ENCODE measurements at places on chromosomes 4 and X.

GRCh38 chr4:26298198-26298947 lies 22.4 kb upstream of the RBPJ start:
- no peaks in the 10 kb centered on the region for H3K27me3 ChIP-seq
- H3K27ac ChIP-seq: peak overlapping the region; percentile 53
- DNase-seq: no peak
- no peaks in the 10 kb centered on the region for H3K36me3 ChIP-seq
- no peak overlapping the region for H3K4me3 ChIP-seq
- H3K4me1 ChIP-seq: peaks cover 10% of the 10 kb centered on the region

DNA sequence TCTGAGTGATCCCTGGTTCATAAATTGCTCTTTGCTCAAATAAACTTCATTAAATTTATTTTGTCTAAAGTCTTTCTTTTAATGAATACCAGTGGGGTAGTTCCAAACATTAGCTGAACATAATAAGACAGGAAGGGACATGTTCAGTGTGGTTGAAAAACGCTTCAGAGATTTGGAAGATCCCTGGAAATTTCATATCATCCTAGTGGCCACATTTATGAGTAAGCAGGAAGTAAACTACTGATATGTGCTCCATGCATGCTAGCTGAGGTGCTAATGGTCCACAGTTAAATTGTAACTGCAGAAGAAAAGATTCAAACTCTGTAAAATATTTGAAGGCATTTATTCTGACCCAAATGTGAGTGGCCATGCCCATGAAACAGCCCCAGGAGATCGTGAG lies 1328.7 kb downstream of the ADGRL3 start:
- H3K4me3 ChIP-seq: no peak overlapping the region
- DNase-seq: no peak
- no peaks in the 10 kb centered on the region for H3K36me3 ChIP-seq
- H3K27me3 ChIP-seq: no peaks in the 10 kb centered on the region

DNA sequence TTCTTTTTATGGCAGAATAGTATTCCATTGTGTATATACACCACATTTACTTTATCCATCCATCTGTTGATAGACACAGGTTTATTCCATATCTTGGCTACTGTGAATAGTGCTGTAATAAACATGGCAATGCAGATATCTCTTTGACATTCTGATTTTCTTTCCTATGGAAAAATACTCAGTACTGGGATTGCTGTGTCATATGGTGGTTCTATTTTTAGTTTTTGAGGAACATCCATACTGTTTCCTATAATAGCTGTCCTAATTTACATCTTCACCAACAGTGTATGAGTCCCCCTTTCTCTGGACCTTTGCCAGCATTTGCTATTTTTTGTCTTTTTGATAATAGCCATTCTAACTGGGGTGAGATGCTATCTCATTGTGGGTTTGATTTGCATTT lies 73.5 kb downstream of the GPAT3 start:
- H3K36me3 ChIP-seq: no peaks in the 10 kb centered on the region
- no peak overlapping the region for H3K27ac ChIP-seq
- H3K27me3 ChIP-seq: no peaks in the 10 kb centered on the region
- H3K4me3 ChIP-seq: no peak overlapping the region
- DNase-seq: no peak

- H3K27ac ChIP-seq: no peak overlapping the region
- H3K36me3 ChIP-seq: no peaks in the 10 kb centered on the region
- H3K4me3 ChIP-seq: no peak overlapping the region
- H3K27me3 ChIP-seq: no peaks in the 10 kb centered on the region
Measured at GRCh38 chrX:37825215-37825842, 22.0 kb downstream of the DYNLT3 start.

DNA sequence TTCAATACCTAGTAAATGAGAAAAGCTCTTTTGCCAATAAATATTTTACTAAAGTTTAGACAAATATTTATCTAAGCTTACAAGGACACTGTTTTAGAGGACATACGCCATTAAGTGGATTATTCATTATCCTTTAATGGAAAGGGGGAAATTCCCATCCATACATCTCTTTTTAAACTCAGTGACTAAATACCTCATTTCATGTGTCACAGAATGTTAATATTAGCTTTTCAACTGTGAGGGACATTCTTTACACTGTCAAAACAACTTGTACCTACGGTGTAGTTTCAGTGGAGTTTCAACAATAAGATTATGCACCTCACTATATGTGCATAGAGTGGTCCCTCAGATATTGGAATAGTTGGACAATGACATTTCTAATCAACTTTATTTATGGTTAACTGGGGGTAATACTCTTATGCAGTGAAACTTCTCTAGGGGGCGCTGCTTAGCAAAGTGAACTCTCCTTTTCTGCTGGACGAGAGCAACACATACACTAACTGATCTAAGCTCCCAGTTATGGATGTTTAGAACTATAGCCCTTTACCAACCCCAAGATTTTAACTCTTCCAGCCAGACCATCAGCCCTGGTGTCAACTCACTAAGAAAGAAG lies 9.7 kb downstream of the HS6ST2 start:
- H3K36me3 ChIP-seq: no peaks in the 10 kb centered on the region
- no peaks in the 10 kb centered on the region for H3K4me1 ChIP-seq
- no peak for DNase-seq

DNA sequence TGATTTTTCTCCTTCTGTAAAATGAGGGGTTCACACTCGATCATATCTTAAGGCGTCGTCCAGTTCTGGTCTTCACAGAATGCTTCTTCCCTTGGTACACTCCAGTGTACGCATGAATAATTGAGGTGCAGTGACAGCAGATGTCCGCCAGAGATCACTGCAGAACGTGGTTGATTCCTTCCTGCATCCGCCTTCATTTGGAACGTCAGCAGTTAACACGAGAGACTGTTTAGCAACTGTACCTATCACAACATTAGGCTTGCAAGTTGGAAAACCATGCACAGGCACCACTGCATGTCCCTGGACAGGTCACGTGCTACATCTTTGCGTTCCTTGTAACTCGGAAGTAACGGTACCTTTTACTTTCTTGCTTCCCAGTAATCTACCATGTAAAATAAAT lies 66.0 kb upstream of the GEMIN8 start:
- DNase-seq: peak; percentile 7
- H3K27ac ChIP-seq: no peak overlapping the region
- no peaks in the 10 kb centered on the region for H3K4me1 ChIP-seq
- no peaks in the 10 kb centered on the region for H3K36me3 ChIP-seq
- no peaks in the 10 kb centered on the region for H3K27me3 ChIP-seq
- H3K4me3 ChIP-seq: no peak overlapping the region

DNA sequence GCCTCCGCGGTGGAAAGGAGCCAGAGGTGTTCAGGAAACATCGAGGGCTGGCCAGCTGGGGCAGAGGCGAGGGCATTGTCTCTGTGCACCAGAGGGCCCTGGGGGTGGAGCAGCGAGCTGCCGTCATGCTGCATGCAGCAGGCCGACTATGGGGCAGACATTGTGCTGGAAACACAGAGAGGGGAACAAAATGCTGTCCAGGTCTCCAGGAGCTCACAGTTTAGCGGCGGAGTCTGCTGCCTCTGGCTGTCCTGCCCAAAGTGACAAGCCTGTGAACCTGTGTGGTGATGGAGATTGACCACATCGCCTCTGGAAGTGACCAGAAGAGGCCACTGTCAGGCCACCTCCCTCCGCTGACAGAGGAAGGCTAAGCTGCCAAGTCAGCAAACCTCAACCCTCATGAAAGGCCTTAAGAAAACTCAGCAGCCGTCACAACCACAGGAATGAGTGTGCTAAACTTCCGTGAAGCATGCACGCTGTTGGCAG lies 20.1 kb upstream of the SASH3 start:
- no peak for DNase-seq
- no peaks in the 10 kb centered on the region for H3K27me3 ChIP-seq
- no peaks in the 10 kb centered on the region for H3K36me3 ChIP-seq

DNA sequence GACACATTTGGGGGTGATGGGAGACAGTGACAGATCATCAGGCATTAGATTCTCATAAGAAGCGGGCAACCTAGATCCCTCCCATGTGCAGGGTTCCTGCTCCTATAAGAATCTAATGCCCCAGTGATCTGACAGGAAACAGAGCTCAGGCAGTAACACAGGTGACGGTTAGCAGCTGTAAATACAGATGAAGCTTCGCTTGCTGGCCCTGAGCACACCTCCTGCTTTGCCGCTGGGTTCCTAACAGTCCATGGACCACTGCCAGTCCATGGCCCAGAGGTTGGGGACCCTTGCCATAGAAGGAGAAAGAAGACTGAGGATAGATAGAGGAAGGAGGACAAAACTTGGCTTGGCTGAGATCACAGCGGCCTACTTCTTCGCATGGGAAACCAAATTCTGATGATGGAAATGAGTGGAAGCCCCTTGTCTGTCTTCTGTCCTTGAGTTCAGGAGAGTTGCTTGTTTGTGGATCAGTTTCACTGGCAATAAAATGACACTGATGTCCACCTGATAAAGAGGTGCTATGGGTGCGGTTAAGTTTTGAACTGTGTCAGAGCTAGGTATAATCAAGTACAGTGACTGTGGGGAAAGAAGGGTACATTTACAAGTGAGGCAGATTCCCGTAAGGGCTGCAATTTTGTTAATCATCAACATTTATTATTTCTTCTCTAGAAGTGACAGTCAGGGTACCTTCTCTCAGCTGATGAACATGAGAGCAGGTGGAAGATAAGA lies 1.7 kb upstream of the TIFA start:
- no peaks in the 10 kb centered on the region for H3K36me3 ChIP-seq
- no peak overlapping the region for H3K4me3 ChIP-seq
- no peaks in the 10 kb centered on the region for H3K27me3 ChIP-seq
- DNase-seq: no peak
- peaks cover 2% of the 10 kb centered on the region for H3K4me1 ChIP-seq

- DNase-seq: no peak
- H3K4me1 ChIP-seq: no peaks in the 10 kb centered on the region
- H3K27me3 ChIP-seq: no peaks in the 10 kb centered on the region
- no peak overlapping the region for H3K4me3 ChIP-seq
Measured at GRCh38 chr4:31791666-31792065, 1071.5 kb downstream of the PCDH7 start.

GRCh38 chrX:13430136-13430827 lies 110.4 kb upstream of the ATXN3L start:
- no peaks in the 10 kb centered on the region for H3K27me3 ChIP-seq
- no peak overlapping the region for H3K27ac ChIP-seq
- no peak for DNase-seq
- no peaks in the 10 kb centered on the region for H3K4me1 ChIP-seq
- H3K36me3 ChIP-seq: no peaks in the 10 kb centered on the region

DNA sequence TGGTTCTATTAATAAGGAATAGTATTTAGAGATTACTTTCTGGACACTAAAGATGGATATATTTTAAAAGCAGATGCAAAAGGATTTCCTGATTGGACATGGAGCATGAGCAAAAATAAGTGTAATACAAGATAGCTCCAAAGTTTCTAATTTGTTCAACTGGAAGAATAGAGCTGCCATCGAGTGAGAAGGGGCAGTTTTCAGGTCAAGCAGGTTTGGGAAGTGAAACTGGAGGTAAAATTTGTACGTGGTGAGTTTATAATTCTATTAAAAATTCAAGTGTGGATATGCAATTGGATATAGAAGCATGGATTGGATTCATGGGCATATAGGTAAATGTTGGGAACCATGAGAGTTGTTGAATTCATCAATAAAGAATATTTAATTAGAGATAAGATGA lies 31.8 kb downstream of the PRDM8 start:
- no peaks in the 10 kb centered on the region for H3K36me3 ChIP-seq
- no peaks in the 10 kb centered on the region for H3K4me1 ChIP-seq

DNA sequence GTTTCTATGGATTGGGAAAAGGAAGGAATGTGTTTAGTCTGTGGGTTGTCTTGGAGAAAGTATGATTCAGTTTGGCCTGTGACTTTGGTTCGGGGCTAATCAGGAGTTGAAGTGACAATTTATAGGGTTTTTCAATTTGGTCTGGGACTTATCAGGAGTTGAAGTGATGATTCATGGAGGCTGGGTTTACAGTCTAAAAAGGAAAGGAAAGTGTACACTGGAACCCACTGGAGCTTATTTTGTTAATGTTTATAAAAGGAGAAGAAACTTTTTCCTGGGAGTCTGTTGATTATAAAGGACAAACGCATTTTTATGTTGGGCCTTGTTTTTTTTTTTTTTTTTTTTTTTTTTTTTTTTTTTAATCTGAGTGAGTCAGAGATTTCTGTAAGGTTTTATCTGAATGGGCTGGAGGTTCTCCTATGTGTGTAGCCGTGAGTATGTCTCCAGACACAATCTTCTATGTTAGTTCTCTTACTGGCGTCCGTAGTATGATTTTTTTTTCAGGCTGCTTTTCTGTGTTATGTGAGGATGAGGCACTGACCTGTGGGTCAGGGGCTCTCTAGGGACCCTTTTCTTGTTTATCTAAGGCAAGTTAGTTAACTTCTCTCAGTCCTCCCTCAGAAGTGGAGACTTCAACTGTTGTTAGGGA lies 33.0 kb upstream of the RAB9B start:
- H3K4me1 ChIP-seq: no peaks in the 10 kb centered on the region
- H3K4me3 ChIP-seq: no peak overlapping the region
- no peak overlapping the region for H3K27ac ChIP-seq
- H3K36me3 ChIP-seq: no peaks in the 10 kb centered on the region
- no peaks in the 10 kb centered on the region for H3K27me3 ChIP-seq

GRCh38 chrX:17167915-17168314 lies 207.1 kb upstream of the NHS start:
- no peak overlapping the region for H3K27ac ChIP-seq
- no peaks in the 10 kb centered on the region for H3K4me1 ChIP-seq
- no peaks in the 10 kb centered on the region for H3K27me3 ChIP-seq
- no peak for DNase-seq
- H3K36me3 ChIP-seq: no peaks in the 10 kb centered on the region
- H3K4me3 ChIP-seq: no peak overlapping the region

DNA sequence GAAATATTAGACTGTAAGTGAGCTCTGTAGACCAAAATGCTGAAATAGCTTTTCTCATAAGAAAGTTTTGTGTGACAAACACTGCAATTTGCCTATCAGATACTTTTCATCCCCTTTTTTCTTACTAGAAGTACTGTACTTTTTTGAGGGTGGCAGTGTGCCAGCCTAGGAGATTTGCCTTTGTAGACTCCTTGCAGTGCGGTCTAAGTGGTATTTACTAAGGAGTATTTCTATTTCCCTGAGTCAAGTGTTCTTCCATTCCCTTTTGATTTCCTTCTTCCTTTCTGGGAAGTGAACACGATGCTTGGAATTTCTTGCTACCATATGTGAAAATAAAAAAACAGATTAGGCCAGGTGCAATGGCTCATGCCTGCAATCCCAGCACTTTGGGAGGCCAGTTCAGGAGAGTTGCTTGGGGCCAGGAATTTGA lies 34.6 kb downstream of the PDLIM5 start:
- H3K4me3 ChIP-seq: no peak overlapping the region
- no peak for DNase-seq

- no peak for DNase-seq
- no peaks in the 10 kb centered on the region for H3K27me3 ChIP-seq
- no peak overlapping the region for H3K27ac ChIP-seq
- no peak overlapping the region for H3K4me3 ChIP-seq
- H3K36me3 ChIP-seq: no peaks in the 10 kb centered on the region
Measured at GRCh38 chrX:38959736-38960135, 158.5 kb downstream of the MID1IP1 start.

- no peak overlapping the region for H3K27ac ChIP-seq
- H3K4me1 ChIP-seq: no peaks in the 10 kb centered on the region
- no peak overlapping the region for H3K4me3 ChIP-seq
Measured at GRCh38 chr4:25358515-25359275, 18.4 kb upstream of the ANAPC4 start.

- DNase-seq: no peak
- H3K27ac ChIP-seq: no peak overlapping the region
- no peaks in the 10 kb centered on the region for H3K4me1 ChIP-seq
- no peaks in the 10 kb centered on the region for H3K27me3 ChIP-seq
- no peak overlapping the region for H3K4me3 ChIP-seq
Measured at GRCh38 chrX:134002921-134003615, 17.7 kb upstream of the GPC3 start.

- no peaks in the 10 kb centered on the region for H3K27me3 ChIP-seq
- H3K4me1 ChIP-seq: no peaks in the 10 kb centered on the region
- no peak overlapping the region for H3K27ac ChIP-seq
- DNase-seq: peak; percentile 10
- no peaks in the 10 kb centered on the region for H3K36me3 ChIP-seq
Measured at GRCh38 chr4:120616-121015, 3.7 kb upstream of the ZNF718 start.
